Islet precursor cell (in vitro differentiated cells): ENCODE measurements at places on chromosomes 7 and 10.

- no peak for DNase-seq
Measured at GRCh38 chr7:49295146-49295545, 370.8 kb downstream of the CDC14C start.

- no peak for DNase-seq
Measured at GRCh38 chr10:98168147-98168546, 33.7 kb downstream of the R3HCC1L start.

GRCh38 chr7:105840981-105841749, 35.2 kb downstream of the ATXN7L1 start:
- no peak for DNase-seq

- no peak for DNase-seq
Measured at GRCh38 chr10:124723826-124724225, 20.4 kb downstream of the FAM53B start.

DNA sequence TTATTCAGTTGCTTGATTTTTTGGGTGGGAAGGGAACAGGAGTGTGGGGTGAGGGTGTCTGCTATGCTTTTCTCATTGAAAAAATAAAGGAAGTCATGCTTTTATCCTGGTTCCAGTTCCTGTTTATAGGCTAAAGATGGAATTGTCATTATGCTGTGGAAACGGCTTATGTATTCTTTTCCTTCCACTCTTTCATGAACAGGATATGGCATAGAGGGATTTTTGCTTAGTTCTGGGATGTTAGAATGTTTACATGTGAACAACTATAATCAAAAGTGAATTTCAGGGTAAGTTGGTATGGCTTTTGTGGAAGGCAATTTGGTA, 35.9 kb upstream of the PTPN12 start:
- DNase-seq, result no peak

GRCh38 chr7:37504801-37505200, 56.1 kb upstream of the ELMO1 start:
- no peak for DNase-seq

- DNase-seq, result no peak
Measured at GRCh38 chr7:36387435-36388231, 2.0 kb upstream of the ANLN start.

- peak; percentile 21 for DNase-seq
Measured at GRCh38 chr10:659688-660141, 29.8 kb downstream of the DIP2C start.

GRCh38 chr10:17241611-17242333, 13.7 kb downstream of the VIM start:
- DNase-seq, result no peak
